ENCODE measurements at places on chromosomes 6 and 20. TPM values are rescaled to one million over a fixed set of nuclear protein-coding genes. Genes with fewer than 3 reads are reported as not detected.

C6orf132 gene
- total RNA-seq: 2.5 TPM

DNA sequence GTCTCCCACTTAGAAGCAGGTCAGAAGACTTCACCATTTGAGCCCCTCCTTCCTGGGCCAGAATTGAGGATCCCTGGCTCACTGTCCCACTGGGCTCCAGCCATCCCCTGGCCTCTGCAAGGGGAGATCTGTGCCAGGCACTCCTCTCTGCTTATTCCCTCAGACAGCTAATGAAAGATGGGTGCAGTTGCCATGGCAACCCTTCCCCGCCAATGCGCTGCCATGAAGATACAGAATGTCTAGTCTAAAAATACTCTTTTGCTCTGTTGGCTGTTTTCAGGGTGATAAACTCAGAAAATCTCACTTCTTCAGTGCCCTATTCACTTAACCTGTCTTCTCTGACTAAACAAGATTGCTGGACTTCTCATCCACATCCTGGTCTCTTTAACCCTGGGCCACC lies 13.6 kb upstream of the TTLL2 start:
- no peak for DNase-seq

DNA sequence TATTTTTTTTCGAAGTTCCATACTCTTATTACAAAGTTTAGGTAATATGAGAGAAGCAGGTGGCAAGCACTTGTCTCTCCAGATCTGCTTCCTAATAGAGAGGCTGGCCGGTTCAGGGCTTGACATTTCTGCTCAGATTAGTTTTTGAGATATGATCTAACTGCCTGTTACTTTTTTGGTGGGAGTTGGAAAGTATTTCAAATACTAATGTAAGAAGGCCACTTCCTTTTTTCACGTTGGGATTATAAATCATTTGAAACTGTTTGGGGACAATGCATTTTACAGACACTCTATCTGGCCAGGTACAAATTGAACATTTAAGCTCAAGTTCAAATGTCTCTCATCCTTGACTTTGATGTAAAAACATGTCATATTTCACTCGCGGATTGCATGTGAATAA lies 222.1 kb upstream of the SULF2 start:
- no peak for DNase-seq

CDSN gene
- not detected for total RNA-seq

FOXO3 gene
- total RNA-seq: 184 TPM

BIRC7 gene
- 53.1 TPM for total RNA-seq

DNA sequence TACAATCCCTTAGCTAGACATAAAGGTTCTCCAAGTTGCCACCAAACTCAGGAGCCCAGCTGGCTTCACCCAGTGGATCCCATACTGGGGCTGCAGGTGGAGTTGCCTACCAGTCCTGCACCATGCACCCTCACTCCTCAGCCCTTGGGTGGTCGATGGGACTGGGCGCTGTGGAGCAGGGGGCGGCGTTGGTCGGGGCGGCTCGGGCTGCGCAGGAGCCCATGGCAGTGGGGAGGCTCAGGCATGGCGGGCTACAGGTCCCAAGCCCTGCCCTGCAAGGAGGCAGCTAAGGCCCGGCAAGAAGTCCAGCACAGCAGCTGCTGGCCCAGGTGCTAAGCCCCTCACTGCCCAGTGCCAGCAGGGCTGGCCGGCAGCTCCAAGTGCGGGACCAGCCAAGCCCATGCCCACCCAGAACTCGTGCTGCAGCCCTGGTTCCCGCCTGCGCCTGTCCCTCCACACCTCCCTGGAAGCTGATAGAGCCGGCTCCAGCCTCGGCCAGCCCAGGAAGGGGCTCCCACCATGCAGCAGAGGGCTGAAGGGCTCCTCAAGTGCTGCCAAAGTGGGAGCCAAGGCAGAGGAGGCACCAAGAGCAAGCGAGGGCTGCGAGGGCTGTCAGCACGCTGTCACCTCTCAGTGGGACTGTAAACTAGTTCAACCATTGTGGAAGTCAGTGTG lies 912.1 kb downstream of the PHF3 start:
- no peak for DNase-seq

Measured in tibial nerve (tissue), 4 donors.